ENCODE measurements at places on chromosomes 3 and 15. TPM values are rescaled to one million over a fixed set of nuclear protein-coding genes. Genes with fewer than 3 reads are reported as not detected.

The ADAMTS9 gene
- 105 TPM for total RNA-seq

The PGBD4 gene
- total RNA-seq: 3.9 TPM

The FOXL2NB gene
- total RNA-seq: 1.9 TPM

The CPEB1 gene
- 9.9 TPM for total RNA-seq

The GOLGA8S gene
- total RNA-seq: 4.6 TPM

The KNG1 gene
- 1.4 TPM for total RNA-seq

The MASP1 gene
- 7.2 TPM for total RNA-seq

The SRGAP3 gene
- total RNA-seq: 10.4 TPM

The CNTN3 gene
- 0.96 TPM for total RNA-seq

The AP3B2 gene
- total RNA-seq: 2.9 TPM

DNA sequence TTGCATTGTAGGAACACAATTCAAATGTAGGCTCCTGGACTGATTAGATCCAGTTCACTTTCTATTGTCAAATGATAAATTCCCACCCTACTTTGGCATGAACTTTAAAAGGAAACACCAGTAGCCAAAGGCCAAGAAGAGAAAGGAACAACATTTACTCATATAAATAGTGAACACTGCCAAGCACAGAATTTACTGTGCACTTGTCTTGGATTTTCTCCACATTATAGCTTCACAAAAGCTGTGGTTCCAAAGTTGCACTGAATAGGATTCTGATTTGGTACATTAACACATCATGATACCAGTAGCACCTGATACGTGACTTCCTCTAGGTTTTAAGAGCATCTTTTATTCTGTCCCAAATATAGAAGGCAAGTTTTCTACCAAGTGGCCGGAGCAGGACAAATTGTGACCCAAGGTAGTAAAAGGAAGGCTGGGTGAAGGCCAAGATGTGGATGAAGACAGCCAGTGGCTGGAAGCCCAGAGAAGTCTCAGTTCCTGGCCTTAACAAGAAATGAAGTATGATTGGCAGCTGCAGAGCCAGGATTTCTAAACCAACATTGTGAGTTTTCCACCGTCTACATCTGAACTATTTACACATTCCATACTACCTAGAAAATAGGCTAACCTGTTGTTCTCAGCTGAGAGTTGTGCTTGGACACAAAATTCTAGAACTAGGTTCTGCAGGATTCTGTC is 206.7 kb downstream of the THRB start:
- no peak for DNase-seq

DNA sequence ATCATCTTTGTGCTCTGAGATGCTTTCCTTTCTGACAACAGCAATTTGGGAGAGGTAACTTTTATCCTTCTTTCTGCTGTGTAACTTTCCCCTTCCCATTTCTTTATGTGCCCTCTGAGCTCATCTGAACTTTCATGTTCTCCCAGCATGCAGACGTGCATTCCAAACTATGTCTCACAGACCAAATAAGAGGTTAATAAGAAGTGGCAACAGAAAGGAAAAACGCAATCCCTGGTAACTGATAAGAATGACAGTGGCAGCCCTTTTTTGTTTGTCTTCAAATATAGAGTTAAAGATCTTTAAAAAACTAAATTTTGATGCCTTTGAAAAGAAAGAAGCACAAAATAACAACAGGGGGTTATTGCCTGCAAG is 533.4 kb downstream of the FOXP1 start:
- DNase-seq: no peak

DNA sequence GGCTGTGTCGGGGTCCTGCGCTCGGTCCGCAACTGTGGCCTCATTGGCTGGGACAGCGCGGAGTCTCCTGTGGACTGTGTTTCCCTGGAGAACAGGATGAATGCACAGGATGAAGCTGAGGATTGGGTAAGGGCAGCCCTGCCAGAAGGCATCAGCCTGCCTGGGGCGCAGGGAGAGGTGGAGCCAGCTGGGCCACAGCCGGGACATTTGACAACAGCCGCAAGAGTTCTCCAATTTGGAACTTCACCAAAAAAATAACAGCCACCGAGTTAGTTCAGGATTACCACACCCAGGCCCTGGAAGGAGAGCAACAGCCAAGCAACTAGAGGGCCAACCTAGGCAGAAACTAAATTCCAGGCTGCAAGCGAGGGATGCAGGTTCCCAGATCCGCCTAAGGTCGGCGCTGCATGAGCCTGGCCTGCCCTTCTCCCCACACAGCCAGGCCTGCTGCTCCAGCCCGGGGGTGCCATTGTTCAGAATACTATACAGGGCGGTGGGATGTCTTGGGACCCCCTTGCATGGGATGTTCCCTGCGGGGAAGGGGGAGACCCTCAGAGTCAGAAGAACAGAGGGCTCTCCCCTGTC is 229.3 kb downstream of the OCA2 start:
- DNase-seq: no peak

- no peak for DNase-seq
These were observed 1.0 kb downstream of the ULK3 start for GRCh38 chr15:74841891-74842373.

DNA sequence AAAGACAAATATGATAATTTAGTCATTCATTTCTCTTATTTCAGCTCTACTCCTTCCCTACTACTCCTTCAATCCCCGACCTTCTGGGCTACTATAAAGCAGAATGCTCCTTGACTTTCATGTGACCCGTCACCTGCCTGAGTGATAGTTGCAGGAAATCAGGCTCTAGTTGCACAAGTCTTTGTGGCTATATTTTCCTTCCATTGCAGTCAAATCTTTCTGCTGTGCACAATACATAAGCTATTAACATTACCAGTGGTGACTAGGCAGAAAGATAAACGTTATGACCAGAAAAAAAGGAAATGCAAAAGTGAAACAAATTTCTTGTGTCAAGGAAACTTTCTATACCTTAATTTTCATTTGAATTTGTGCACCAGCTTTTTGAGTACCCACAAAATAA is 2.3 kb downstream of the SUCNR1 start:
- no peak for DNase-seq

GRCh38 chr3:123749711-123750110 is 134.4 kb downstream of the MYLK start:
- peak; percentile 25 for DNase-seq

DNA sequence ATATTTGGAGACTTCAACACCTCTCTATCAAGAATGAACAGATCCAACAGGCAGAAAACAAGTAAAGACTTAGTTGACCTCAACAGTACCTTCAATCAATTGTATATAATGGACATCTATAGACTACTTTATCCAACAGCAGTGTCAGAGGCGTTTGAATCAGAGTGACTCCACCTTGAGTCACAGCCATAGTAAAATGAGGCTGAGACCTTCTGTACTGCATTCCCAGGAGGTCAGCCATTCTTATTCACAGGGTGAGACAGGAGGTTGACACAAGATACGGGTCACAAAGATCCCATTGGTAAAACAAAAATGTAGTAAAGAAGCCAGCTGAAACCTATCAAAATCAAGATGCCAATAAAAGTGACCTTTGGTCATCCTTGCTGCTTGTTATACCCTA is 299.8 kb downstream of the CNTN3 start:
- DNase-seq: no peak

GRCh38 chr3:100454677-100455076 is 37.7 kb upstream of the TMEM45A start:
- no peak for DNase-seq

- no peak for DNase-seq
These were observed 346.2 kb downstream of the SLC9A9 start for GRCh38 chr3:143502081-143502480.

DNA sequence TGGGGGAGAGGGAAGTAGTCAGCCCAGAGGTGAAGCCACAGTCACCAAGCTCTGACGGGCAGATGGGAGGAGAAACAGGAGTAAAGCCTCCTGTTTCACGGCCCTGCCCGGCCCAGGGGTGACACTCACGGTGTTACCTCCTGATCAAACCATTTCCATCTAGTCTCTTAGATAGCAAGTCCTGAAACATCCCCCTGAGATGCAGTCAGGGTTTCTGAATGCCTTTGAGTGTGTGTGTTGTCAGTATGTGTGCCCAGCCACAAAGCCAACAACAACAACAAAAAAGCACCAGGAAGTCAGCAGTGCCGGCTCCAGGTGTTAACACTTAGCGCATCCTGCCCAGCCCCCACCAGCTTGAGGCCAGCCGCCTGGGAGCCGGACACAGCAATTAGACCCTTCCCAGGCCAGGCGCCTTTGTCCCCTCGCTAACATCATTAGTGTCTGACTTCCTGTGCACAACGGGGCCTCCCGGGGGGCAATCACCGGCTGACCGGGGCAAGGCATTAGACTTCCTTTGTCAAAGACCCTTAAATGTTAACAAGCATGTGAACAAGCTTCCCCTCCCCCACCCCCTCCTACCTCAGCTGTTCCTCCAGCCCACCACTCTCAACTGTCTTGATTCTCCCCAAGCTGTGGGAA is 34.5 kb downstream of the IL17RD start:
- DNase-seq: no peak

DNA sequence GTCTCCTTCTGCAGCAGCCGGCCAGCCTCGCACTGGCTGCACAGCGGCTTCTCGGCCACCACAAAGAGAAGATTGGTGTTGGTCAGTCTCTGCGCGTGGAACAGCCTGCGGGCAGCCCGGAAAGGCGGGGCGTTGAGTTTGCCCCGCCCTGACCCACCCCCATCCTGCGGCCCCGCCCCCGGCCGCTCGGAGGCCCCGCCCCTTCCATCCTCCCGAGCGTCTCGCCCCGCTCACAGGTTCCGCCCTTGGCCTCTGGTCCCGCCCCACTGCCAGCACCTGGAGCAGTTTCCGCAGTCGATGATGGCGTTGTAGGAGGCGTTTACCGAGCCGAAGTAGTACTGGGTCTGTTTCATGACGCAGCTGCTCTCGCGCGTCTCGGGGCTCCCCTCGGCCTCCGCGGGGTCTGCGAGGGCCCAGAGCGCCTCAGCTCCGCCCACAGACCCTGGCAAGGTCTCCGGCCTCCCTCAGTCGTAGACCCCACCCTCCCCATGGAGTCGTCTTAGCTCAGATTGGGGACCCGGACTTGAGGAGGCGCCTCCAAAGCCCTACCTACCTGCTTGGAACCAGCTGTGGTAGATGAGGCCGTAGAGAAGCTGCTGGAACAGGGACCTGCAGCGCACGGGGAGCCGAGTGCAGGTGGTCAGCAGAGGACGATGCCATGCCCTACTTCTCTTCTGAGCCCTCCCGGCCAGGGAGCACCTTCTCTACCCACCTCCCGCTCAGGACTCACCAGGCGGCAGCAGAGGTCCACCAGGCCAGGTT is 5.9 kb upstream of the TMEM115 start:
- DNase-seq: peak; percentile 82

- DNase-seq: no peak
These were observed 154.3 kb downstream of the PLCL2 start for GRCh38 chr3:17038900-17039553.

GRCh38 chr3:192246847-192247559 is 480.3 kb downstream of the FGF12 start:
- DNase-seq: no peak

DNA sequence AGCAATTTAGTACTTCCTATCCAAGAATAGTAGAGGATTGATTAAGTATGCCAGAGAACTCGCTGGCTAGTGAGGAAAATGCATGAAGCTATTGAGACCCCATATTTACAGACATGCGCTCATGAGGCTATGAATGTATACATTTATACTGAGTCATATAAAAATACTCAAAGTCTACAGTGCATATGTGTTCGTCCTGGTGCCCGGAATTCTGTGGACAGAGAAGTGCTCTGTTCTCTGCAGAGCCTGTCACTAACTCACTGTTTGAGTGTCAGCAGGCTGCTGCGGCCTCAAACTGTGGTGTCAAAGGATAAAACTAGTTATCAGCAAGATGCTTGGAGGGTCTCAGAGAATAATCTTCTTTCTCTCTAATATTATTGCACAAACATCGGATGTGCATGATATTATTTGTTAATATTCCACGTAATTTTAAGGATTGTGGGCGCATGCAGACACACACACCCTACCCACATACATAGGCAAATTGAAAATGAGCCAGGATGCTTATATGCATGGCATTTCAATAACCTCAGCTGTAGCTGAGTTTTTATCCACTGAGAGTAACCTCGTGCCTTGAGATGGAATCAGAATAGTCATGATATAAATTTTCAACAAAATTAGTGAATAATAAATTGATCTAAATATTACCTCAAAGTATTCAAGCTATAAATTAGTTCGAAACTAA is 50.0 kb upstream of the TSC22D2 start:
- no peak for DNase-seq

GRCh38 chr3:82306189-82306588 is 544.7 kb upstream of the GBE1 start:
- DNase-seq: no peak

DNA sequence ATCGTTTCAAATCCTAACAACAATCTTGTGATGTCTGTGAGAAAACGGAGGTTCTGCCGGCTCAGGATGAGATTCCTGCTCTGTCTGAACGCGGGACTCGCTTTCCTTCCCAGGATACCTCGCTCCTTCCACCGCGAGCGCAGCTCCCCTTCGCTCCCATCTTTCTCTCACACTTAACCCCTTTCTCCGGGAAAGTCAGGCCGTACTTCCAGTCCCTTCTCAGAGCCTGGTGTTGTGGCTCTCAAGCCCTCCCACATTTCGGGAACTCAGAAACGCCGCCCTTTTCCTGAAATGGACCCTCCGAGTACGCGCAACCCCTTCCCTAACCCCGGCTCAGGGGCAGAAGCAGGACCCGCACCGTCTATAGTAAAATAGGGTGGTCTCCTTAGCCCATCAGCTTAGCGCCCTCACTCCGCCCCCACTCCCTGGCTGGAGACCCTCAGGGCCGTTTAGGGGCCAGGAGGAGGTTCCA is 378 bp upstream of the FEM1B start:
- peak; percentile 86 for DNase-seq

DNA sequence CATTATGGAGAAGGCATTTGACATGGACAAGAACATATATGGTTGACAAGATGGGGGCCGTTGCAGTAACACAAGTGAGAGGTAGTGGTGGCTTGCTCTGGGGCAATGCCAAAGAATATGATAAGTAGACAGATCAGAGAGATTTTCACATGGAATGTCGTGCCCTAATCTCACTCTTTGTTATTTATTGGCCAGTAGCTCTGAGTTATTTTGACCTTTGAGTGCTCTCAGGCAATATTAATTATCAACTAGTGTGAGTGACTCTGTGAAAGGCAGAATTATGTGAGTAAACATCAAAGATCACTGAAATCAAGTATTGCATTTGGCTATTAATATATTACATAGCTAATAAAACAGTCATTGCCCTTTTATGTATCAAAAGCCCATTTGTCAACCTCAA is 164.9 kb upstream of the ADAMTS9 start:
- no peak for DNase-seq

- DNase-seq: no peak
These were observed 349.3 kb upstream of the THRB start for GRCh38 chr3:24843955-24844354.

- no peak for DNase-seq
These were observed 11.7 kb upstream of the MUSTN1 start for GRCh38 chr3:52846432-52846965.

DNA sequence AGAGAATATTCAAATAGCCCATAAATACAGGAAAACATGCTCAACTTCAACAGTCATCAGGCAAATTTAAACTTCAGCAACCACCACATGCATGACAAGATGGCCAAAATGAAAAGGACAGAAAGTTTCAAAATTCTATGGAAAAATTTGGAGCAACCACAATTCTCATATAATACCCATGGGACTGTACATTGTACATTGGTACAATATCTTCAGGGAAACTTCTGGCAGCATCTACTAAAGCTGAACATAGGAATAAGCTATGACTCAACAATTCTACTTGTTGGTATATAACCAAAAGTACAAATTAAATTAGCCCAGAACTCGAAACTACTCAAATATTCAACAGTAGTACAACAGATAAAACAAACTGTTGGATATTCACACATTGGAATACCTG is 847.6 kb downstream of the TBL1XR1 start:
- DNase-seq: no peak

Data from umbilical cord (tissue), 2 donors.